ENCODE measurements at places on chromosomes 12 and 14. TPM values are rescaled to one million over a fixed set of nuclear protein-coding genes. Genes with fewer than 3 reads are reported as not detected.

SLC5A8 gene
- total RNA-seq, result not detected

ZNF10 gene
- total RNA-seq, result 8.8 TPM

NOXRED1 gene
- total RNA-seq, result 0.16 TPM

TNFAIP2 gene
- 83.2 TPM for total RNA-seq

FAM186B gene
- 0.49 TPM for total RNA-seq

All from hair follicle dermal papilla cell (primary cell).